CD4-positive, alpha-beta T cell treated with Interferon gamma for 1 hour (primary cell): ENCODE measurements at places on chromosomes 7 and 10.
A peak's percentile ranks its signal among the peaks of the same experiment; 100 is the strongest.

GRCh38 chr7:2792856-2793487, 51.1 kb downstream of the GNA12 start:
- DNase-seq = peak; percentile 41

DNA sequence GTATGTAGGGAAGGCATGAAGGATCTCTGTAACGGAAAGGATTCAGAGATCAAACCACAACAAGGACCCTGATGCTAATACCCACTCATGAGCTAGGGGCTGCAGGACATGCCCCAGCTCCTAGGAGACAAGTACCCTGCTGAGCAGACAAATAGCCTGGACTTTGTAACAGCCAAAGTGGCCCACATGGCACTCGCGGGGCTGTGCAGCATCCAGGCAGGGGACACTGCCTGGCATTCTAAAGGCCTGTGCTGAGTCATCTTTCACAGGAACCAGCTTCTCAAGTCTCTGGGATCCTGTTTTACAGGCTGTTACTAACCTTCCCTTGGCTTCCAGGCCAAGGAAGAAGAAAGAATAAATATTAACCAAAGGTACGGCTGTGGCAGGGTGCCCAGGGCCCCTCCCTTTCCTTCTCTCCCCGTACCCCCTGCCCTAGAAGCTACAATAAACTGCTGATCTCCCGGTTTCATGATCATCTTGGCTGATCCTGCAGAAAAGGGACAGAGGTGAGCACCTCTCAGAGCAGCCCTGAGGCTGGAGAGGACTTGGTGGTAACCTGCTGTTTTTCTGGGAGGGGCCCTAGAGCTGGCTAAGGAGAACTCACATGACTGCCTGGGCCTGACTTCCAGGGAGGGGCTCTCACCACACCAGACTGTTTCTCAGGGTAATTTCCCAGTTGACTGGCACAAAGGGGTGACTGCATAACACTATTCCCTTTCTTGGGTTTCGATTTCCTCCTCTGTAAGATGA, 4.2 kb upstream of the RPEL1 start:
- DNase-seq = peak; percentile 75

- no peak for DNase-seq
Observed at GRCh38 chr7:83957333-83957732, 237.3 kb downstream of the SEMA3A start.

DNA sequence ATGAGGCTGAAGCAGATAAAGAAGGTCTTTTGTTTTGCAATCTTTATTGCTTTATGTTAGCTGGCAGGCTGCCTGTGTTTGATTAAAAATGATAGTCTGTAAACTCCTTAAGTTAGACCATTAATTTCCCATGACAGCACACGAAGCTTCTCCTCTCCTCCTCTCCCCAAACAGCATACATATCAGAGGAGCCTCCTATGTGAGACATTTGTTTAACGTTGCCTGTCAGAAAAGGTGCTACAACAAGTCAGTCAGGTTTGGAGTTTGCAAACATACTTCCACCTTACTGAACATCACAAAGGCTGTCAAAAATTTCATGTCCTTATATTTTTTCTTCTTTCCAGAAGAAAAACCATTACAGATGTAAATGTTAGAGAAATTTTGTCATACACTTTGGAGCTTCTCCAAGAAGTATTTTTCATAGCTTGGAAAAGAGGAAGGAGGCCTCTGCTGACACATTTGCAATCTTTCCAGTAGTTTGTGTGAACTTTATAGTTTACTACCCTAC, 393.1 kb downstream of the EXOC4 start:
- no peak for DNase-seq

DNA sequence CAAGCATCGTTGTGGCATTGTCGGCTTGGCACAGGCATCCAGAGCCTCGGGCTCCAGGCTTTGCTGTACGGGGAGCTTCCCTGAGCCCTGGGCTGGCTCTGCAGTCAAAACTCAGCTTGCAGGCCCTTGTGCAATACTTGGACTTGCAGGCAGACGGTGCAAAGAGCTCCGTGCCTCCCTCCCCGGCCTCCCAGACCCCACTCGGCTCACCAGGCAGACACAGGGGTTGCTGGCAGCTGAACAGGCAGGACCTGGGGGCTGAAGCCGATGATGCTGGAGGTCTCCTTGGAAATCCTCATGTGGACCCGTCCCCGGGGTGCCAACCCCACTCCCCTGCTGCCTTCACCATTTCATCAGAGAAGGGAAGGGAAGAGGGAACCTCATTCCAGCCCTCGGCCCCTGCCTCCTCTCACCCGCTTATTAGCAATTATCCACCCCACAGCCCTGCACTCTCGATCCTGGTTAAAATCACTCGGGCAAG, 59.6 kb upstream of the GNA12 start:
- DNase-seq = no peak

GRCh38 chr10:59879363-59879913, 26.9 kb downstream of the CCDC6 start:
- DNase-seq = no peak

GRCh38 chr7:90850066-90850465, 253.9 kb downstream of the CDK14 start:
- DNase-seq = no peak

DNA sequence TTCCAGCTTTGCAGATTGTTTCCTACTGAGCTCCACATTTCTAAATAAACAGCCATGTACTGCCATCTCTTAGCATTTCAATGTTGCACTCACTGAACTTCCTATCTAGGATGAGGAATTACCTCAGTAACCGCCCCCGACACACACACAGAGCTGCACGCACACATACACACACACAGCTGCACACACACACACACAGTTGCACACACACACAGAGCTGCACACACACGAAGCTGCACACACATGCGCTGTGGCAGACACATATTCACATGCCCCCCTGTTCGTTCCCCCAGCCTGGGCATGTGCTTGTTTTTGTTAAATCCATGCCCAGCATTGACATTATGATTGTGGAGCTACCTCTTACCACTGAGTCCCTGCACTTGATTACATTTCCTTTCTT, 39.6 kb upstream of the CNPY1 start:
- no peak for DNase-seq

DNA sequence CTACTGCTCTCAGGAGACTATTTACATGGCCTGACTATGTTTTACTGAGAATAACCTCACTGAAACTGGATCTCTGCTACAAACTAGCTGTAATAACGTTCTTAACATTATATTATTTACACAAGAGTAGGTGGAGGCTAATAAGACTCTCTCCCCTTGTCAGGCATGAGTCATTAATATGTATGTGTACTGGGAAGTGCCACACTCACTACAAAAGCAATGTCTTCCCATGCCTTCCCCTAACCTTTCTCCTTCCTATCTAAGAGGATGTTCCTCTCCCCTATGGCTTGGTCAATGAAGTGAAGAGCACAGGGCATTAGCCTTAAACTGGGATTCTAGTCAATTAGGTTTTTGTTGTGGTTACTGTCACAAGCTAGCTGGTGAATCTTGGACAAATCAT, 147.9 kb downstream of the DGKB start:
- no peak for DNase-seq

- no peak for DNase-seq
Observed at GRCh38 chr7:116305485-116306408, 95.4 kb downstream of the TES start.

DNA sequence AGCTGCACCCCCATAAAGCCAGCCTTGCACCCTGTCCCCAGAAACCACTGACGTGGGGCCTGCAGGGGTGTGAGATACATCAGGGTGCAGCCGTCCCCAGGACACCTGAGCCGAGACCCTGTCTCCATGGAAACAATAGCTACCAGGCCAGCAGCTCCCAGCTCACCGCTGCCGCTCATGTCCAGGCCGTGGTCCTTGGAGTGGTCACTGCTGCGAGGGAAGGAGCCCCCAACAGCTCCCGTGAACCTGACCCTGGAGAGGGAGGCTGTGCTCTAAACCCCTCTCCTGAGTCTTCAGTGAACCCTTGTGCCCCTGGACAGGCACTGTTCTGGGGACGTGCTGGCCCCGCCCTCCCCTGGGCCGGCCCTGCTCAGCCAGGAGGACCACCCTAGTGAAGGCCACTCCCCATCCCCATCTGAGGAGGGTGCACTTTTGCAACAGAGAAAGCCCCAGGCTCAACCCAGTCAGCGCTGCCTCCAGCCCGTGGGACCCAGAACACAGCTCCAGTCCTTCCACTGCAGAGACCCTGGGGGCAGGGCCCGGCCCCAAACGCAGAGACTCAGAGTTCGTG, 19.6 kb upstream of the INPP5A start:
- DNase-seq = no peak

GRCh38 chr10:72665925-72666324, 26.0 kb upstream of the MCU start:
- DNase-seq = no peak

- no peak for DNase-seq
Observed at GRCh38 chr10:90041585-90041984, 340.2 kb downstream of the KIF20B start.

GRCh38 chr7:87920578-87920977, 13.5 kb upstream of the ADAM22 start:
- DNase-seq = no peak

DNA sequence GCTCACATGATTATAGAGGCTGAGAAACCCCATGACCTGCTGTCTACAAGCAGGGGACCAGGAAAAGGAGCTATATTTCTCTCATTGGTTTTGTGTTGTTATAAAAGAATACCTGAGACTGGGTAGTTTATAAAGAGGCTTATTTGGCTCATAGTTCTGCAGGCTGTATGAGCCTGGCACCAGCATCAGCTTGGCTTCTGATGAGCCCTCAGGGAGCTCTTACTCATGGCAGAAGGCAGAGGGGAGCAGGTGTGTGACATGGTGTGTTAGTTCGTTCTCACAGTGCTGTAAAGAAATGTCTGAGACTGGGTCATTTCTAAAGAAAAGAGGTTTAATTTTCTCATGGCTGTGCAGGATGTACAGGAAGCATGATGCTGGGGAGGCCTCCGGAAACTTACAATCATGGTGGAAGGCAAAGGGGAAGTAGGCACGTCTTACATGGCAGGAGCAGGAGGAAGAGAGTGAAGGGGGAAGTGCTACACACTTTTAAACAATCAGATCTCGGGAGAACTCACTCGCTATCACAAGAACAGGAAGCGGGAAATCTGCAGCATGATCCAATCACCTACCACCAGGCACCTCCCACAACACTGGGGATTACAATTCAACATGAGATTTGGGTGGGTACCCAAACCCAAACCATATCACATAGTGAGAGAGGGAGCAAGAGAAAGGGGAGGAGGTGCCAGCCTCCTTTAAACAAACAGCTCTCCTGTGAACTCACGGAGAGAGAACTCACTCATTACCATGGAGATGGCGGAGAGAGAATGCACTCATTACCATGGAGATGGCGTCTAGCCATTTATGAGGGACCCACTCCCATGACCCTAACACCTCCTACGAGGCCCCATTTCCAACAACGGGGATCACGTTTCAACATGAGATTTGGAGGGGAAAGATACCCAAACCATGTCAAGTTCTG, 133.4 kb downstream of the JCAD start:
- DNase-seq = no peak

GRCh38 chr10:22988581-22989360, 60.9 kb downstream of the ARMC3 start:
- DNase-seq = peak; percentile 50

- no peak for DNase-seq
Observed at GRCh38 chr7:41688012-41688625, 14.8 kb downstream of the INHBA start.

DNA sequence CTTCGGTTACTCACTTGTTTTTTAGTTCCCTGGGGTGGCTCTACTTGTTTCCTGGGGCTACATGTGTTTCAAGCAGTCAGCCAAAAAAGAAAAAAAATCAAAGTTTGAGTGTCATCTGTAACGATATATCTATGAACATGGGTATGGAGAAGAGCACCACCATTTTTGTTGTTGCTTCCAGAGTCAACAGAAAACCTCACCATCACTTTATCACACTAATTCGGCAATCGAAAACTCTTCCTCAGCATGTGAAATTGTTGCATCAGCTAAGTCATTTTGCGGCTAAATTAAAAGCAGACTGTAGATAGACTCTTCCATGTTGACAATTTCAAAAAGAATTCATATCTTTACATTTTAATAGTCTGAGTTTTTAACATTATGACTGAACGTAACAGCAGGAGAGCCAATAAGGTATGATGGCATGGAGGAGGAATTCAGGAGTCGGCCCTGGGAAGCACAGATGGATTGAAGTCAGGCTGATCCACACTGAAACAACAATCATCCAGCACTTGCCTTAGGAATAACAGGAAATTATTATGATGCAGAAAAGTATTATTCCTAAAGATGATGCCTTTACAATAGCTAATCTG, 455.7 kb upstream of the KLF6 start:
- no peak for DNase-seq

DNA sequence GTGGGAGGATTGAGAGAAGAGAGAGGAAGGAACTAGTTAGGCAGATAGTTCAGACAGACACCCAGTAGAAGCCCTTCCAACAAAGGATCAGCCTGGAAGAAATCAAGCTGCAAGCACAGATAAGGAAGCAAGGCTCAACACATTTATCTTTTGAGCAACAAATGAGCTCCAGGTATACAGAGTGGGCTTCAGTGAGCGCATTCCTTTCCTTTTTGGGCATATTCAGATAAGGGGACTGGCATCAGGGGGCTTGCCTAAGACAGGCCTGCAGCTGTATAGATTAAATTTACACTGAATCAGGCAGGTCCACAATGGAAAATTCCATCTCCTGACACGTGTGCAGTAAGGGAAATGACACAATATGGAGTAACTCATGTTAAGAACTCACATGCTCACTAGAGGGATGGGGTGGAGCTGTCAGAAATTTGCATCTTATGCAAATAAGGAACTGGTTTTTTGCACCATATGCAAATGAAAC, 147.2 kb downstream of the AKR1D1 start:
- DNase-seq = no peak

GRCh38 chr10:91797048-91797690, 1.1 kb upstream of the TNKS2 start:
- DNase-seq = no peak

GRCh38 chr10:77768039-77768438, 130.4 kb upstream of the KCNMA1 start:
- no peak for DNase-seq

DNA sequence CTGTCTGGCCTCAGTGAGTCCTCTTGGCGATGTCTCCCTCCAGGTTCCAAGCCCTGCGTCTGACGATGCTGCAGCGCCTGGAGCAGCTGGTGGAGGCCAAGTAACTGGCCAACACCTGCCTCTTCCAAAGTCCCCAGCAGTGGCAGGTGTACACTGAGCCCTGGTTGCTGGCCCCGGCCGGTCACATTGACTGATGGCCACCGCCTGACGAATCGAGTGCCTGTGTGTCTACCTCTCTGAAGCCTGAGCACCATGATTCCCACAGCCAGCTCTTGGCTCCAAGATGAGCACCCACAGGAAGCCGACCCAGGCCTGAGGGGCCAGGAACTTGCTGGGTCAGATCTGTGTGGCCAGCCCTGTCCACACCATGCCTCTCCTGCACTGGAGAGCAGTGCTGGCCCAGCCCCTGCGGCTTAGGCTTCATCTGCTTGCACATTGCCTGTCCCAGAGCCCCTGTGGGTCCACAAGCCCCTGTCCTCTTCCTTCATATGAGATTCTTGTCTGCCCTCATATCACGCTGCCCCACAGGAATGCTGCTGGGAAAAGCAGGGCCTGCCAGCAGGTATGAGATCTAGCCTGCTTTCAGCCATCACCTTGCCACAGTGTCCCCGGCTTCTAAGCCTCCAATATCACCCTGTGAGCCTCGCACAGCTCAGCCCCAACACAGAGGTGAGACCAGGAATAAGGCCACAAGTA, 7.3 kb upstream of the ZNF22 start:
- DNase-seq = no peak

GRCh38 chr10:78502210-78502936, 468.7 kb downstream of the RPS24 start:
- no peak for DNase-seq
